ENCODE measurements at places on chromosomes 3 and 15. TPM values are rescaled to one million over a fixed set of nuclear protein-coding genes. Genes with fewer than 3 reads are reported as not detected.

Gene RLBP1
- total RNA-seq, result not detected

Gene CELSR3
- 0.39 TPM for total RNA-seq

- DNase-seq, result no peak
Observed at GRCh38 chr3:38374221-38374620, 27.6 kb downstream of the XYLB start.

DNA sequence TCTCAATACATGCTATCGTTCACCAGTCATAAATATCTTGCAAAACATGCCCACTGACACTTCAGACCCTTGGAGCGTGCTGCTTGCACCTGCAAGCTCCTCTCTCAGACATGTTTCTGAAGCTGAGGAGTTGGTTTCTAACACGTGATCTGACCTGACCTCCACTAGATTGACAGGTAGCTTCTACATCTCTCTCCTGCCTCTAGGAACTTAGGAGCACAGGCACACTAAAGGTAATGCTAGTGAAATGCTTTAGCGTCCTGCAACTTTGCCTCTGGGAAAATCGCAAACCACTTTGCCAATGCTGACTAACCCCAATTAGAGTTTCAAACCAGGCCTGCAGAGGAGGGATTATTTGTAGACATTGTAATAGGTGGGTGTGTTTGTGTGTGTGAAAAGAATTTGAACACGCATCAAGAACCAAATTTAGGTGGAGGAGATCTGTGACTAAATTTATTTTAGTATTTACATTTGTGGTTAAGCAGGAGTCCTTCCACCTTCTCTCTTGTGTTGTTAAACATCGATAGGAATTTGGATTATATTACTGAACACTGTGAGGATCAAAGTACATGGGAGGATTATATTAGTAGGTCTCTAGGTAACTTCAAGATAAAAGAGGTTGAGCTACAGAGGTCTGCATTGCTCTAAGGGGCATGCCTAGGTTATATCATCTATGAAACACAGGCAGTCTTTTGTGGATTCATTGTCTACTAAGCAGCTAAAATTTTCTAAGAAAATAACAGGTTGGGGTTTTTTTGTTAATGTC lies 86.7 kb upstream of the ZBED2 start:
- DNase-seq, result no peak

DNA sequence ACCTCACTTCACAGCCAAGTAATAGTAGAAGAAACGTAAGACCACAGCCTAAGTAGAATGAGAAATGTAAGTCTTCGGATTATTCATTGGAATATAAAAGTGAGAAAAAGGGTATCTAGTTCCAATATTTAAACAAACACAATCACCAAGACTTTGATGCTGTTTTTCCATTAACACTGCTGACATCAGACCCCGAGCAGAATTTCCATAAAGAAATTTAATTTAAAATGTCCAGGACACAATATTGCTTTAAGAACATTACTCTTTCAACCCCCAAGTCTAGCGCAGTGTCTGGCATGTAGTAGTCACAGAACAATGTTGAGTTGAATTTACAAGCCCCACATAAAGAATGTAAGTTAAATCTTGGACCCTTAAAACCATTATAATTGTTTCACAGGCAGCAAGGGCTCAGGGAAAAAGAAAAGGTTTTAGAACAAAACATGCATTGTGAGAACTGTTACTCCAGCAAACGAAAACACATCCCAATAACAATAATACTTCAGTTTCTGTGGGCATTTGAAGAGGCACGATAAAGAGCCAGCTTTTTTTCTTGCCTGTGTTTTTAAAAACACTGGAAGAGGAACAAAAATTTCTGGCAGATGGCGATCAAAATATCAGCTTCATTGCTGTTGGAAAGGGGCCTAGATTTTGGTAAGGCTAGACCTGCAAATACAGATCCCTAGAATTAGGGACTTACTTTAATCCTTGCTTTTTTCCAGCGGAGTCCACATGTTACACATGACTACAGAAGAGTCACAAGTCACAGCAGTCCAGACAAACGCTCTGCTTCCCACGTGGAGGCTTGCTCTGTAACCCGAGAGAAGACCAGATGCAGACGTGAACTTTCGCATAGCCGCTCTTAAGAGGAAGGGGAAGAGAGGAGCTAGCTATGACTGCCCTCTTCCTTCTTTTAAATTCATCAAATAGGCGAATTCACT lies 77.9 kb upstream of the IGSF10 start:
- no peak for DNase-seq

Gene XXYLT1
- total RNA-seq, result 8.8 TPM

Data from left cardiac atrium (tissue), 4 donors.